Suppressor macrophage treated with lipopolysaccharide for 1 hour (primary cell): ENCODE measurements at places on chromosomes 5 and 9.

- DNase-seq: no peak
These were observed 283.6 kb upstream of the PRDM9 start for GRCh38 chr5:23223846-23224245.

GRCh38 chr9:81522716-81523551 is 166.4 kb downstream of the TLE1 start:
- peak; percentile 83 for DNase-seq

DNA sequence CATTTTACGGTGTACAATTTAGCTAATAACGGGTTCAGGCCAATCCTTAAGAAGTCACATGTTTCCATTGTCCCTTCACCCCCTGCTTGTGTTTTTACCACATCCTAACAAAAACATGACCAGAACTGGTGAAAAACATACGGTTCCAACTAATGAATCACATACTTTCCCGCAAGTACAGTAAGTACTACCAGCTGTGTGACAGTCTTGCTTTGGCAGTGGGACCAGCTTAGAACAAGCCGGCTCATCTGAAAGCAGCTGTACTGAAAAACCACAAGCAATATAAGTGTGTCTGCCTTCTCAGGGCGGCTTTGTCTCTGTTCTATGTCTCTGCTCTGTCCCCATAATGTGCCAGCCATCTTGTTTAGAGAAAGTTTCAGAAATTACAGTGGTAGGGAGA is 242.5 kb downstream of the BNC2 start:
- no peak for DNase-seq

GRCh38 chr5:136018814-136019783 is 9.7 kb upstream of the TGFBI start:
- DNase-seq: no peak

GRCh38 chr5:150081541-150082283 is 4.6 kb downstream of the CSF1R start:
- DNase-seq: peak; percentile 95

DNA sequence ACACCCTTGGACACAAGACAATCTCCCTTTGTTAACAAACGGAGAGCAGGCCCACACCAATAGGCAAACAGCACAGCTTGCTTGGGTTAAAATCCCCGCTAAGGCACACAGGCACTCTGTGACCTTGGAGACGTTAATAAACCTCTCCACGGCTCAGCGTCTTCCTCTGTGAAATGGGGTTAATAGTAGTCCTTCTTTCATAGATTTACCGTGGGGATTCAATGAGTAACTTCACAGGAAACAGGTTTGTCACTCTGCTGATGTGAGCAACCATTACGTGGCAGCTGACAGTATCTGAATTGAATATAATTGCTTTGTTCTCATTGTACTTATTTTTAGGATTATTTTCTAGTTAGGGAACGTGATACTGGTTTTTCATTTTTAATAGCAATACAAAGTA is 65.2 kb upstream of the ADRA1B start:
- DNase-seq: no peak

DNA sequence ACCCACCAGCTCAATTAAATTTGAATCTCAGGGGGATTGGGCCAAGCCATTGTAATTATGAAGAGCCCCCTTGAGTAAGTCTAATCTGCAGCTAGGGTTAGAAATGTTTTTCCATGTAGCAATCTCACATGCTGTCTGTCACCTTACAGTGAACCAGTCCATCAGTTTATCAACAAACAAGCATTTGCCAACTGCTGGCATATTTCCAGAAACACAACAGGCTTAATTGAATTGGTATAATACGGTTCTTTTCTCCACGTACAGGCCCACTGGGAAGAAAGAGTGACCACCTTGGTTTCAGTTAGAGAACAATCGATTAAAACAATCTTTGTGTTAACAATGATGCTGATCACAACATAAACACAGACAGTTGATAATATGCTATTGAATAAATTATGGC is 67.4 kb downstream of the NSUN2 start:
- no peak for DNase-seq

DNA sequence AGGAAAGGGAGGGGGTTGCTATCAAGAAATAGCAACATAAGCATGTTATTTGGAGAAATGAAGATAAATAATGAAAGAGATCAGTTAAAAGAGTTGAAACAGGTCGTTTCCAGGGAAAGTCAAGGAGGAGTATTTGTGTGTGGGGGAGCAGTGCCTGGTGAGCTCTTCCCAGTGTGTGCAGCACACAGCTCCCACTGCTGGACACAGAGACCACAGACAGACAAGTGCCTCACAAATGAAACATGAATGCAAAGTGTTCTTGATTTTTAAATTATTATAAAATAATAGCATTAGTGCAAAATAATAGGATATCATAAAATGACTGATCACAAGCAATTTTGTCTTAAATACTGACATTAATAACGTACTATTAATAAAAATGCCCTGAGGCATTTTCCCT is 40.8 kb downstream of the LIFR start:
- DNase-seq: no peak

DNA sequence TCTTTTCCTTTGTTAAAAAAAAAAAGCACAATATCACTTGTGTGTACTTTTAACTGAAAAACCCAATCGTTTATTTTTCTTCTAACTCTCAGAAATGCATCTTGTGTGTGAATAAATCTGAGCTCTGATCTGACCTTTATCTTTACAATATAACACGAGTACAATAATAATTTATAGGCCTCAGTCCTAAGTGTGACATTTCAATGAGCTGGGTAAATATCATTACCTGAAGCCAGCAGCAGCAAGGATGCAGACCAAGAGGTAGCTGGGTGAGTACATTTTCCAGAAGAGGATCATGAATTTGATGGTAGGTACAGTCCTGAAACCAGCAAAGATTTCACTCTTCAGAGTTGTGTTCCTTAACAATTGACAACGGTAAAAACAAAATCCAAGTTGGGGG is 264.0 kb upstream of the KIF2A start:
- DNase-seq: no peak

DNA sequence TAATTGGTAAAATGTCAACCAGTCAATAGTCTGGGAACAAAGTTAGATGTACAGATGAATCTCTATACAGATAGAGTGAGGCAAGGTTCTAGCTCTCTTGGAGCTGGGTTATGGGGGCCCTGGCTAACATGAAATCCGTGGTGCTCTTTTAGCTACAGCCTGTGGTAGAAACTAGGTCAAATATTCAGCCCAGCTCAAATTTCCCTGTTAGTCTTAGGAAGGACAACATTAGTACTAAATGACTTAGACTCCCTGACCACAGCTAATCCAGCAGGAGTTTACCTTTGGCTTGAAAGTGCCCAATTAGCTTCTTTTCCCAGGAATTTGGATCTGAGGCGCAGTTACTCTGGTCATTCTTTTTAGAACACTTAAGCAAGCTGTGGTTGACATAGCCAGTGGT is 170.5 kb downstream of the DMRTA1 start:
- no peak for DNase-seq

DNA sequence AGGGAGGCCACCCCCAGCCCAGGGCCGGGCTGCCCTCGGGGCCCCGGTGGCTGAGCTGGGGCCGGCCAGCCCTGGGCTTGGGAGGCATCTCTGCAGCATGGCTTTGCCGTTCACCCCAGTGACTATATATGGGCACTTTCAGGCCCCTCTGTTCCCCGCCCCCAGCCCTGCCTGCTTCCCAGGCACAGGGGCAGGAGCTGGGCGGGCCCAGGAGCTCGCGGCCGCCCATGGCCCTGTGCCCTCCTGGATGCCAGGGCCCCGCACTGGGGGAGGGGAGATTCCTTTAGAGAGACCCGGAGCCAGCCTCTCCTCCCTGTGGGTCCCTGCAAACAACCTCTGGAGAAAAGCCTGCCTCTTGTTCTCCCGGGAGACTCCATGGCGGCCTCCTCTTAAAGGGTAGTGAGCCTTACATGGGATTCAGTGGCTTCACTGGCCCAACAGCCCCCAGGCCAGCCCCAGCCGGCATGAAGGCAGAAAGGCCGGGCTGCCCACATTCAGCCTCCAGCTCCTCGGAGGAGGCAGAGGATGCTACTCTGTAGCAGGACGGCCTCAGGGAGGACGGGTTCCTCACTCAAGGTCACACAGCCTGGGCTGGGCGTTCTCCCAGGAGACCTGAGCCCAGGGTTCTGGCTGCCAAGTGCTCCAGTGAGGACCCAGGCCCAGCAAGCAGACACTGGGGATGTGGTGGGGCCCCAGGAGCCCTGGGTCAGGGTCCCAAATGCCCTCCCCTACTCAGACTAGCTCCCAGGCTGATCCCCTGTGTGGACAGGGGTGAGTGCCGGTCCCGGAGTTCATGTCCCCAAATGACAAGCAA is 4.1 kb downstream of the NACC2 start:
- DNase-seq: no peak

DNA sequence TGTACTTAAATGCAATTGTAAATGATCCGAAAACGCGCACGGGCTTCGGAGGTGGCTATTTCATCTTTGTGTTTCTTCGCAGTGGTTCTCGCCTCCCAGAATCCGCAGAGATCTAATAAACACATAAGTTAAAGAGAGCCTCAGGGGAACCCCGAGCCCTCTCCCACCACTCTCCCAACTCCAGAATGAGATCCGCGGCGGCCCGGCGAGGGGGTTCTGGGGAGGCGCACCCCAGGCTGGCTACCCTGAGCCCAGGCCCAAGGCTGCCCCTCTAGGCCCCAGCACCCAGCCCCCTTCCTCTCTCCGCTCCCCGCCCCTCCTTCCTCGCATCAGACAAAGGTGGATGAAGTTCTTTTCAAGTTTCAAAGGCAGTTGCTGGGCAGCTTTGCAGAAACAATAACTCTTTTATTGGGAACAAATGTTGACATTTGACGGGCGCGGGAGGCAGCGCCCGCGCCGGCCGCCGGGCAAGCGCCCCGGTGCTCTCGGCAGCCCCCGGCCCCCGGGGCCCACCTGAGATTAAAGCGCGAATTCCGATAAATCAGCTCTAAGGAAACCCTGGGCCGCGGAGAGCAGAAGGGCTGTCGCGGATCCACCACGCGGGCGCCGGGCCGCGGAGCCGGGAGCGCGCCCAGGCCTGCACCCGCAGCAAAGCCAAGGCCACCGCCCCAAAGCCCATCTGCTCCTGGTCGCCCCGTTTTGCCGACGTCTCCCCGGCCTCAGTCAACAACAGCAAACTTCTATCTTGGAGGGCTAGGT is 8.4 kb downstream of the IRX2 start:
- DNase-seq: no peak

DNA sequence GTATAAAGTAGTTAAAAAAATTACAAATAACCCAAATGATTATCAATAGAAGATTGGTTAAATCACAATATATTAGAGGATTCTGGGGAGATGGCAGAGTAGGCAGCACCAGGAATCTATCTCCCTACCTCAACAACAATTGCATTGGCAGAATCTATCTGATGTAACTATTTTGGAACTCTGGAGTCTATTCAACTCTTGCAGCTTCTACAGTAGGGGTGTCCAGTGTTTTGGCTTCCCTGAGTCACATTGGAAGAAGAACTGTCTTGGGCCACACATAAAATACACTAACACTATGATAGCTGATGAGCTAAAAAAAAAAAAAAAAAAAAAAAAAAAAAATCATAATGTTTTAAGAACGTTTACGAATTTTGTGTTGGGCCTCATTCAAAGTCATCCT is 29.2 kb upstream of the ECM2 start:
- no peak for DNase-seq

GRCh38 chr9:113393281-113393680 is 7.8 kb downstream of the ALAD start:
- DNase-seq: no peak

DNA sequence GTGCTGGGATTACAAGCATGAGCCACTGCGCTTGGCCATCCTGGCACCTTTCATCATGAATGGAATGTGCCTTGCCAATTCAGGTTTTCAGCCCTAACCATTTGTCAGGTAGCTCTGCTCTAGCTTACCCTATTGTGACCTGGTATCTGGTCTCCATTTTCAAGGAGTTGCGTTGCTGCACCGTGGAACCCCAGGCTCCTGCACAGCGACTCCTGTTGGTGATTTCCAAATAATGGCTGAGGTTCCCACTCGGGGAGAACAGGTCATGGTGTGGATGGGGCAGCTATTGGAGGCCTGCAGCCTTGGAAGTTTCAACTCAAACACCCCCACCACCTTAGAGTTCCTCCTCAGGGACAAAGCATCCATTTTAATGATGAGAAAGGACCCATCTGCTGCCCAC is 18.7 kb upstream of the CTSV start:
- DNase-seq: no peak

- DNase-seq: peak; percentile 55
These were observed at the start of gene DRD1 for GRCh38 chr5:175444060-175444904. TSS of gene DRD1 (minus strand) at chr5:175444182. CDS start at chr5:175443099, 1,083 bp downstream.

DNA sequence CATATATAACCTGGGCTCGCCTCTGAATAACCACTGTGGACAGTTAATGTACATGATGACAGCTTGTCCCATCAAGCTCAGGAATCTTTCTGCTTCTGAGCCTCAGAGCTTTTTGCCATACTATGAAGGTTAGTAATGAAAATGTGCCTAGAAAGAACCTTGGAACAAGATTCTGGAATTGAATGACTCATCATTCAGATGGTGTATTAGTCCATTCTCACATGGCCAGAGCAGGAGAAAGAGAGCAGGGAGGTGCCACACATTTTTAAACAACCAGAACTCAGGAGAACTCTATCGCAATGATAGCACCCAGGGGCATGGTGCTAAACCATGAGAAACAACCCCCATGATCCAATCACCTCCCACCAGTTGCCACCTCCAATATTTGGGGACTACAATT is 542.1 kb downstream of the PRR16 start:
- DNase-seq: no peak

GRCh38 chr9:85443190-85443598 is 298.6 kb downstream of the AGTPBP1 start:
- DNase-seq: no peak

- DNase-seq: no peak
These were observed 466.4 kb upstream of the SMC2 start for GRCh38 chr9:103627731-103628130.

DNA sequence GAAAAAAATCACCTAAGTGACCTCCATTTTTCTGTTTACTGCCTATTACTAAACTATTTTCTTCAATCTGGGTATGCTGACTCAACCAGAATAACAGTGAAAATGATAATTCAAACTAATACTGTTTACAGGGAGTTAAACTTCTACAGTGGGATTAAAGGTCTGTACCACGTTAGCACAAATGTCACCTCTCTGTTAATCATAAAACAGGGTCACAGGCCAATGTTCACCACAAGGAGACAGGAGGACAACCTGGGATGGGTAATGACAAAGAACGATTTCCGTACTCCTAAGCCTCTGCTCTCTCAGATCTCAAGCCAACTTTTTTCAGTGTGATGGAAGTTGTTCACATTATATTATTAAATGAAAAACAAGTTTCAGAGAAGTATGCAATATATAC is 2.3 kb downstream of the ALDOB start:
- DNase-seq: no peak

DNA sequence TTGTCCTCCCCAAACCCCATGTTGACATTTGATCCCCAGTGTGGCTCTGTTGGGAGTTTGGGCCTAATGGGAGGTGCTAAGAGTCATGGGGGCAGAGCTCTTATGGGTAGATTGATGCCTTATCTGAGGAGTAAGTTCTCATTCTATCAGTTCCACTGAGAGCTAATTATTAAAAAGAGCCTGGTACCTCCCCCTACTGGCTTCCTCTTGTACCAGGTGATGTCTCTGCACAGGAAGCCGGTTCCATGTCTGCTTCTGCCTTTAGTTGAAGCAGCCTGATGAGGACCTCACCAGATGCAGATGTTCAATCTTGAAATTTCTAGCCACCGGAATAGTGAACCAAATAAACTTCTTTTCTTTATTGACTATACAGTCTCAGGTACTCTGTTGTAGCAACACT is 10.8 kb downstream of the GABRB2 start:
- DNase-seq: no peak

- no peak for DNase-seq
These were observed 175.7 kb downstream of the SAXO1 start for GRCh38 chr9:18857334-18857733.

- peak; percentile 85 for DNase-seq
These were observed 101.3 kb downstream of the RASEF start for GRCh38 chr9:82961504-82962125.
